ENCODE measurements at places on chromosomes 3 and 15.

GRCh38 chr3:181752202-181752671 lies 40.5 kb downstream of the SOX2 start:
- DNase-seq: no peak

- no peak for DNase-seq
Observed at GRCh38 chr15:86444527-86444926, 364.9 kb downstream of the AGBL1 start.

- no peak for DNase-seq
Observed at GRCh38 chr15:65189102-65189740, 4.1 kb upstream of the CLPX start.

DNA sequence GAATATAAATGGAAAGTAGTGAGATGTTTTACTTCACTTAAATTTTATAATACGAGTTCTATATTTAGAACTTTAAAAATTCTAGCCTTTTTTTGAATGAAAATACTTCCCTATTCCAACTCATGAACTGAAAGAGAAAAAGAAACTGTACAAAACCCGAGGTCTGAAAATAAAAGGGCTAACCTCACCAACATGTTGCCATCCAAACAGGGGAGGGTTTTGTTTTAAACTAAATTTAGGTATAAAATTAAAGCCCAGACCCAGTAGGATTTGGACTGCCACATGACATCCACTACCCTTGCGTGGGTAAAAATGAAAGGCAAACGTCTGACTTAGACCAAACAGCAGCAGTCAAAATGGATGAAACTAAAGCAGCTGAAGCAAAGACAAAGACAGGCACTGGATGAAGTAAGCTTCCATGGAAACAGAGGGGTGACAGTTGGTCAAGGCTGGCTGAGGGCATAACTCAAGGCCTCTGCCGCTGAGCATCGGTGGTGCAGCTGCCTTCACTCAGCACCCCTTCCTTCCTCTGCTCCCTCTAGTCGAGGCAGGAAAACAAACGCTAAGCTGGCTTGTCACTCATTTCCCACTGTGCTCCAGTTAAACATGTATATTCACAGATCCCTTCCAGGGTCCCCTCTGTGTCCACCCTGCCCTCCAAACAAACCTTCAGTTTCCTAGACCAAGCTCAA lies 58.1 kb downstream of the TM4SF4 start:
- DNase-seq: no peak

DNA sequence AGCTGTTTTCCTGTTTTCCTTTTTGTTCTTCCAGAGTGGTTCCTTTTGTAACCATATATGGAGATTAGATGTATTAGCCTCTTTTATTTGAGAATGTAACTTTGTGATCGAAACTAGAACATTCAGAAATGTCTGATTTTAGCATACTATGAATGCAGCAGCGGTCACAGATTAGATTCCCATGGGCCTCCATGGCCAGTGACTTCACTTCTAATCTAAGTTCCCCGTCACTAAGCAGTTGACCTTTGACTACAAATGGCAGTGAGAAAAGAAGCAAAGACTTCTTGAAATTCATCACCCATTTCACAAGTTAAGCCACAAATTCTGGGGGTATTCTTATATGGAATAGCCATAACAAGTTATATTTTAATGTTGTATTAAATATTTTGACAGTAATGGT lies 114.6 kb upstream of the FLNB start:
- no peak for DNase-seq
